HFF-Myc (cell line): ENCODE measurements at places on chromosomes 3 and 15.

DNA sequence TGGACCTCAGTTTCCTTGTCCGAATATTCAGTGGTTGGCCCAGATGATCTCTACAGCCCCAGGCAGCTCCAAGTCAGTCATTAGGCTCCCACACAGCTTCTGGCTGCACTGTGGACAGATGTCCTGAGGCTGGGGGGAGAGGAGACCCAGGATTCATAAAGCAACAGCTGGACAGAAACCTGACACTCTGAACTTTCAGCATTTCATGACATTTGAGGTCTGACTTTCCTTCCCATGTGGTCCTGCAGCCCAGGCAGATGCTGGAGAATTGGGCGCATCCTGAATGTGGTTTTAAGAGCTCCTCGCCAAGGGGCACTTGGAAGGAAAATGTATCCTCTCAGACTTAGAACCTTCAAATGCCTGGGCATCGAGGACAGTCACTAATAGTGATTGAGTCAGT, 307.6 kb upstream of the LRRFIP2 start:
- DNase-seq: no peak

DNA sequence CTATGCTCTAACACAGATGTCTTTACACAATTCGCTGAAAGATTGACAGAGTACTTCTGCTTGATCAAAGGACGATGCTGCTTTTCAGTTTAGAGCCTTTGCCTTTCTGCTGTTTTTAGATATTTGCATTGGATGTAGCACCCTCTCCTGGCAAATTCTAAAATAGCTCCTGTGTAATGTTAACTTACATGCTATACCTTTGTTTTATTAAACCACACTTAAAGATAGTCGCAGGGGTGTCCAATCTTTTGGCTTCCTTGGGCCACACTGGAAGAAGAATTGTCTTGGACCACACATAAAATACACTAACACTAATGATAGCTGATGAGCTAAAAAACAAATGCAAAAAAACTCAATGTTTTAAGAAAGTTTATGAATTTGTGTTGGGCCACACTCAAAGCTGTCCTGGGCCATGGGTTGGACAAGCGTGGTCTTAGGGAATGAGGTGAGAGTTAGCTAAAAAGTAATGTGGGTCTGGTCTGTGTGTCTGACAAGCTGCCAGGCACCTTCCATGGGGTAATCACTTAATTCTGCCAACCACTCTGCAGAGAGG, 62.9 kb downstream of the ATG7 start:
- peak; percentile 43 for DNase-seq

DNA sequence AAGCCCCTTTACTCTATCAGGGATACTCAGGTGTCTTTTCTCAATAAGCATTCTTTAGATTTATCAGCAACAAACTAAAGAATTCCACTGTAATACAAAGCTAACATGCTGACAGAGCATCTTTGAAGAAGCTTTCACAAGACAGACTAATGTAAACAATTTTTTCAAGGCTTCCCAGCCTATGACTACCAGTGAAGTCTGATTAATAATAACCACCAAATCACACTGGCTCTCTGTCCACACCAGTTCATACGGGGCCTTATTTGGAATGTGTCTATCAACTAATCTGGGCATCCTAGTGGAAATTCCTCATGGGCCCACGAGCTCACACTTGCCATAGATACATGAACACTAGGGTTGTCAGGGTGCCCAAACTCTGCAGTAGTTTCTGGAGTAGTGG, 84.5 kb downstream of the EFL1 start:
- DNase-seq: no peak

DNA sequence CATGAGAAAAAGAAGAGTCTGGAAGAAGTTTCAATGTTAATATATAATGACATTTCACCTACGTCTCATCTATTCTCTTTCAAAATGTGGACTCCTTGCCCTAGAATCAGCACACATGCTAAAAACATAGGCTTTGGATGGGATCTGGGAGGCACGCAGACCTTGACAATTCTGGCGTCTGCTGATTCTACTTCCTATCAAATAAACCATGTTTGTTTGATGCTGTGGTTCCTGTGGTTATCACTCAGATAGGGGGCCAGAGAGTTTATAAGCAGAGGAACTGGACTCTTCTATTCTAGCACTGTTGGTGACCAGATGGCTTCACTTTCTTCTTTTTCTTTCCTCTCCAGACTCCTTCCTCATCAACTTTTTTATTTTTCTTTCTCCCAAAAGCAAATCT, 336.8 kb downstream of the DIPK2A start:
- DNase-seq: no peak
